Activated CD8-positive, alpha-beta memory T cell treated with anti-CD3 and anti-CD28 coated beads for 24 hours (primary cell): ENCODE measurements at places on chromosomes 7 and 10.

DNA sequence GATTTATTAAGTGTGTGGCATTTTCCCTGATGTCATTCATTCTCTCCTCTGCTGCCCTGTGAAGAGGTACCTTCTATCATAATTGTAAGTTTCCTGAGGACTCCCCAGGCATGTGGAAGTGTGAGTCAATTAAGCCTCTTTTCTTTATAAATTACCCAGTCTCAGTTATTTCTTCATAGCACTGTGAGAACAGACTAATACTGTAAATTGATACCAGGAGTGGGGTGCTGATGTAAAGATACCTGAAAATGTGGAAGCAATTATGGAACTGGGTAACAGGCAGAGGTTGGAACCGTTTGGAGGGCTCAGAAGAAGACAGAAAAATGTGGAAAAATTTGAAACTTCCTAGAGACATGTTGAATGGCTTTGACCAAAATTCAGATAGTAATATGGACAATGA lies 711.8 kb upstream of the GRM3 start:
- no peak for DNase-seq

DNA sequence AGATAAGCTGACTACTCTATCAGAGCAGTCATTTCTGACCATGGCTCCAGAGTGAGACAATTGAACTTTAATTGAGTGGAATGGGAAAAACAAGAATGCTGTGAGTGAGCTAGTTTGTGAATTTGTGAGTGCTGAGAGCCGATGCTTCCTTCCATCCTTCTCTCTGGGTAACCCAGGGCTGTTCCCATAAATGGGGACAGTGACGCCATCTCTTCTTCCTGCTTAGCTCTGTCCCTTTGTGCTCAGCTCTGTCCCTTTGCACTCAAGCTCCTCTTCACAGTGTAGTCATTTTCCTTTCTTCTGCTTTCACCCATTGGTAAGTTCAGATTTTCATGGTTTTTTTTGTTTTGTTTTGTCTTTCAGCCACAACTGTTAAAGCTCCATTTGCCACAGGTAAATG lies 24.4 kb downstream of the C10orf120 start:
- no peak for DNase-seq

- DNase-seq = no peak
Observed at GRCh38 chr7:41252551-41252950, 450.3 kb downstream of the INHBA start.

DNA sequence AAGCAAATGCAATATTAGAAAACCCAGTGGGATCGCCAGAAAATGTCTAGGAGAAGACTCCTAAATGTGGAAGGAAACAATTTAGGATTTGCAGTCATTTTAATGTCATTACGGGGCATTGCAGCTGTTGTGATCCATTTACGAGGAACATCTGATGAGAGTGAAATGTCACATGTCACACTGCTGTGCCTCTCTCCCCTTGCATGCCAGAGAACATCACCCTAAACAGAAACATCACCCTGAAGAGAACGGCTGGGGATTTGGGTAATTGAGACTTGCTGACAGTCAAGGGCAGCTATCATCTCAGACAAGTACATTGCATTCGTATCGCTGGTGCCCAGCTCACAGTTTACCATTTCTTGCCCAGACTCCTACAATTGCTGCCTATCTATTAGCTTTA lies 785.7 kb upstream of the POM121L12 start:
- no peak for DNase-seq

- no peak for DNase-seq
Observed at GRCh38 chr7:98970016-98970615, 91.8 kb downstream of the TRRAP start.

GRCh38 chr10:108424656-108425055 lies 1260.2 kb upstream of the SORCS1 start:
- no peak for DNase-seq

GRCh38 chr10:79260811-79261740 lies 86.2 kb upstream of the PPIF start:
- DNase-seq = no peak

DNA sequence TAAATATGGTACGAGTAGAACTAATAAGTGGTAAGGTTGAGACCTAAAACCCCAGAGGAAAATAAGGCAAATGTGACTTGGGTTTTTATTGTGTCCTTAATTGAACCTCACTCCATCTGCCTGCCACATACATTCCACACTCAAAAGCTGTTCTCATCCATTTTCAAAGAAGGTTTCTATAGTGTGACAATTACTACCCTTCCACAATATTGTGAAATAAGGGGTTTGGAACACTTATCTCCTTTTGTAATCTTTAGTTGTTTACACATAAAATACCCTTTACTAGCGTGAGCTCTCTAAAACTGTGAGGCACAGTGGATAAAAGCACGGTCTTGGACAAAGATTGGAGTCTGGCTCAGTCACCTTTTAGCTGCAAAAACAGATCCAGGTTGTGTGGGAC lies 166.6 kb downstream of the THSD7A start:
- no peak for DNase-seq

DNA sequence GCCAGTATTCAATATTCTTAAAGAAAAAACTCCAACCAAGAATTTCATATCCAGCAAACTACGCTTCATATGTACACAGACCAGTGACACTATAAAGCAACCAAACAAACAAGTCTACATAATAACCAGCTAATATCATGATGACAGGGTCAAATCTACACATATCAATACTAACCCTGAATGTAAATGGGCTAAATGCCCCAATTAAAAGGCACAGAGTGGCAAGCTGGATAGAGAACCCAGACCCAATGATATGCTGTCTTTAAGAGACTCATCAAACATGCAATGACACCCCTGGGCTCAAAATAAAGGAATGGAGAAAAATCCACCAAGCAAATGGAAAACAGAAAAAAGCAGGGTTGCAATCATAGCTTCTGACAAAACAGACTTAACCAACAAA lies 218.1 kb upstream of the NFE2L3 start:
- no peak for DNase-seq

DNA sequence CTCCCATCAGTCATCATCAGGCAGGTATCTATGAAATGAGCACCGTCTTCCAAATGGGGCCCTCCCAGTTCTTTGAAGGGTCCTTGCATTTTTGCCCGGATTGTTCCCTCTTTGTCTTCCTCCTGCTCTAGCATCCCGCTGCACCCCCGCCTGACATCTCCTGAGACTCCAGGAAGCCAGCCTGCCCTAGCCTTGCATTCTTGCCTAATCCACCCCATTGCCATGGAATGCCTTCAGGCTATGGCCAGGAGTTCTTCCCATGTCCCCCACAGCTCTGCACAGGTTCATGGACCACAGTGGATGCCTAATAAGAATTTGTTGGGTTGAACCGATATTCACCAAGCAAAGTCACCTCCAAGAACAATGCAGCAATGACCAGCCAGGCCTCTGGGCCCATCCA lies 62.1 kb downstream of the ZMIZ1 start:
- no peak for DNase-seq

DNA sequence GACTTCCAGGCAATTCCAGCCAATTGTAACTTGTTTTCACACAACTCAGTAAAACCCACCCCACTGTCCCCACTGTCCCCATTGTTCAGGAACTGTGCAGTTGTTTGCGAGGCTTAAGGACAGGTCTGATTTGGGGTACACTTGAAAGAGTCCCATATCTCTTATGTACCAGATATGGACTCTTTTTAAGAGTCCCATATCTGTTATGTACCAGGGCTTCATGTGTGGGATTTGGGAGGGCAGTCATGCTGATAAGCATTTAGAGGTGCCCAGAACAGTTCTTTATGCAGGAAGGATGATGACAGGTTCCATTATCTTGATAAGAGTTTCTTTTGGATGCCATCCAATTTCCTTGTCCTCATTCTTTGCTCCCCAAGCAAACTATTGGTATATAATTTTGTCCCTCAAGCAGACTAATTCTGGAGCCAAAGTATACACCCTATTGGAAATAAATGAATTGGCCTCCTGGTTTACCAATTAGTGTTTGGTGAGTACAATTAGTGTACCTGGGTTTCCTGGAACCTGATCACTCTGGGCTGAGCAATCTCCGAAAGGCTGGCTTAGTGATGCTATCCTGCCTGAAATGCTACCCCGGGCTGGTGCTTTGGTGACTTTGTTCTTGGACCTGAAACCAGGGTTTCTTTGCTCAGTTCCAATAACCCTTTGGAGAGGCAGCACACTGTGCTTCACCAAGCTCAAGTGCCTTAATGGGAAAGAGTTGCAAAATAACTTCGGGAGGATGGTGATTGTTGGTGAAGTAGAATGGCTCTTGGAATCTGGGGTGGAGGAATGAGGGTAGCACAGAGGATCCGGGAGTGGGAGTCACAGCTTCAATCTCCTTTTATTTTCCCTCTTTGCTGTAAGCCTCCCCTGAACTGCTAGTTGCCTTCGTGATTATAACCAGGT lies 6.2 kb upstream of the DMBT1 start:
- no peak for DNase-seq

DNA sequence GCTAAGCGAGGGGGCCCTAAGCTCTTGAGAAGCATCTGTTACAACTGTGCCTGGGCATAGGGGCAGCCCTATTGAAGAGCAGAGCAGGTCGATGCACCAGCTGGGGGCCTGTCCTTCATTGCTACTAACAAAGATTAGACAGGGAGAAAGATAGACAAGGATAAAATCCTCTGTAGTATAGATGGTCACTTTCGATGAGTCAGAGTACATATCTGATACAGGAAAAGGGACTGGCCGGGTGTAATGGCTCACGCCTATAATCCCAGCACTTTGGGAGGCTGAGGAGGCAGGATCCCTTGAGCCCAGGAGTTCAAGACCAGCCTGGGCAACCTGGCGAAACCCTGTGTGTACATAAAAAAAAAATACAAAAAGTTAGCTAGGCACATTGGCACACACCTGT lies 13.6 kb downstream of the OPTN start:
- DNase-seq = no peak

- DNase-seq = no peak
Observed at GRCh38 chr7:151420144-151420543, 10.3 kb upstream of the WDR86 start.

DNA sequence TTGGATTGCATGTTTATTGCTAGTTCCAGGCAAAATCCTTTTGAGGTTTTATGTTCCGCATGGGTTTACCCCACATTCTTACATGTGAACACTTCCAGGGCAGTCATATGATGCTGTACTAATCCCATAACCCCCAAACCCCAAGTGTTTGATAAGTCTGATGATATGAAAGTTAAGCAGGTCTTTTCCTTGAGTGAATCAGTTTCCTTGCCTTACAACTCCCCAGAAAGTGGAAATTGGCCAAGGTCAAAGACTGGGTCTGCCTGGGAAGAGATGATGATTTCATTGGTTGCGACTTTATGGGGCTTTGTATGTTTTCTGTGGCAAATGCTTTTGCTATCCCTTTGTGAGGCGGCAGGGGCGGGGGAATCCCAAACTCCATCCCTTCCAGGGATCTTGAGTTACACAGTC lies 24.7 kb downstream of the AFAP1L2 start:
- no peak for DNase-seq

GRCh38 chr10:102302611-102303010 lies 57.3 kb downstream of the GBF1 start:
- no peak for DNase-seq

DNA sequence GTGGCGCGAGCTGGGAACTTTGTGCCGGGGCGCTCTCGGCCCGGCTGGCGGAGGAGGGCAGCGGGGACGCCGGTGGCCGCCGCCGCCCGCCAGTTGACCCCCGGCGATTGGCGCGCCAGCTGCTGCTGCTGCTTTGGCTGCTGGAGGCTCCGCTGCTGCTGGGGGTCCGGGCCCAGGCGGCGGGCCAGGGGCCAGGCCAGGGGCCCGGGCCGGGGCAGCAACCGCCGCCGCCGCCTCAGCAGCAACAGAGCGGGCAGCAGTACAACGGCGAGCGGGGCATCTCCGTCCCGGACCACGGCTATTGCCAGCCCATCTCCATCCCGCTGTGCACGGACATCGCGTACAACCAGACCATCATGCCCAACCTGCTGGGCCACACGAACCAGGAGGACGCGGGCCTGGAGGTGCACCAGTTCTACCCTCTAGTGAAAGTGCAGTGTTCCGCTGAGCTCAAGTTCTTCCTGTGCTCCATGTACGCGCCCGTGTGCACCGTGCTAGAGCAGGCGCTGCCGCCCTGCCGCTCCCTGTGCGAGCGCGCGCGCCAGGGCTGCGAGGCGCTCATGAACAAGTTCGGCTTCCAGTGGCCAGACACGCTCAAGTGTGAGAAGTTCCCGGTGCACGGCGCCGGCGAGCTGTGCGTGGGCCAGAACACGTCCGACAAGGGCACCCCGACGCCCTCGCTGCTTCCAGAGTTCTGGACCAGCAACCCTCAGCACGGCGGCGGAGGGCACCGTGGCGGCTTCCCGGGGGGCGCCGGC lies 870 bp downstream of the FZD1 start:
- peak; percentile 59 for DNase-seq

DNA sequence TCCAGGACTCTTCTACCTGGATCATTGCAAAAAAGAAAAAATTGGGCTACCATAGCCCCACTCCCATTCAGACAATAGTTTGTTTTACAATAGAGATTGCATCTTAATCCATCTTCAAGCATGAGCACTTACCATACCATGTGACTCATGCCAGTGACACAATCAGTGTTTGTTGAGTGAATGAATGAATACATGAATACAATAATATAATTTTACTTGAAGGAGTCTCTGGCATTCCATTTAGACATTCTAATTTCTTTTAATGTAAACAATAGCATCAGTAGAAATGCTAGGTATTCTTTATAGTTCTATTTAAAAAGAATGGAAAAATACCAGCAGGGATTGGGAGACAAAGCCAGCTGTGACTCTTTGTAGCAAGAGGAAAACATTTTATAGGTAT lies 141.6 kb upstream of the AKR1E2 start:
- DNase-seq = no peak

GRCh38 chr7:49644396-49645166 lies 128.9 kb upstream of the VWC2 start:
- DNase-seq = no peak

DNA sequence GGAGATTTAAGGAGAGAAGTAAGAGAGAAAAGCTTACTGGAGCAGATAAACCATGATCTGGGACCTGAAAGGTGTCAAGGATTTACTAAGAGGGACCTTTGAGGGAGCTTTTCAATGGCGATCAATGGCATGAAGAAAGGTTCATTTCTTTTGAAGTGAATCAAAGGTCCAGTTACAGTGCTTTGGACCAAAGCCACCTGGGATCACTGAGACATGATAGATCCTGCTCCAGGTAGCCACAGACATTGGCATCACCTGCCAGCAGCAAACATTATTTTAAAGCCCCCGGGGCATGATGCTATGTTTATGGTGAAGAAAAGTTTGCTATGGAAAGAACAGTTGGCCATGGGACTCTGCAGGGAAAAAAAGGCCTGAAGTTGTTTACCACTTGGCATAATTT lies 109.4 kb downstream of the SLC25A13 start:
- no peak for DNase-seq

- no peak for DNase-seq
Observed at GRCh38 chr10:61257956-61258496, 195.2 kb downstream of the TMEM26 start.

- DNase-seq = no peak
Observed at GRCh38 chr7:19110776-19111175, 6.7 kb downstream of the TWIST1 start.

GRCh38 chr7:107856806-107857540 lies 34.0 kb upstream of the DLD start:
- DNase-seq = no peak

DNA sequence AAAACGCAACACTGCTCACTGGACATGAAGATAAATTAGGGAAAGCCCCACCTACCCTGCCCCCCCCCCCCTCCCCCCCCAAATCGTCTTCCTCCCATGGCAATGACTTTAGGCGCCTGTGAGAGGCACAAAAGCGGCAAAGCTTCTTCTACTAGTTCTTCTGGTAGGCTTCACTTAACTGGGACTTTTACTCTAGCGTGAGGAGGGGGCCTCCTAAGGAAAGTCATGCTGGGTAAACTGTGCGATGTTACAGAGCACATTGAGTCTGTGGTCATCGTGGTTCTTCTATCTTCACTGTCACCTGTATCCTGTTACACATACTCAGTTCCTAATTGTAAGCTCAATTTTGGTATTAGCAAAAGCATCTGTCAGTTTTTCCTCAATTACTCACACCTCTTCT lies 25.1 kb downstream of the HSPB1 start:
- no peak for DNase-seq
